ENCODE measurements at places on chromosomes 2 and 18.

- no peak for DNase-seq
Observed at GRCh38 chr2:100765481-100765880, 54.5 kb upstream of the NPAS2 start.

GRCh38 chr2:86617153-86617552 is 6.5 kb downstream of the RNF103 start:
- DNase-seq = no peak

GRCh38 chr2:52311862-52312261 is 1279.9 kb upstream of the NRXN1 start:
- DNase-seq = no peak

- DNase-seq = no peak
Observed at GRCh38 chr2:109000738-109001137, 11.7 kb upstream of the EDAR start.

- DNase-seq = no peak
Observed at GRCh38 chr18:61079714-61080113, 253.5 kb upstream of the CDH20 start.

DNA sequence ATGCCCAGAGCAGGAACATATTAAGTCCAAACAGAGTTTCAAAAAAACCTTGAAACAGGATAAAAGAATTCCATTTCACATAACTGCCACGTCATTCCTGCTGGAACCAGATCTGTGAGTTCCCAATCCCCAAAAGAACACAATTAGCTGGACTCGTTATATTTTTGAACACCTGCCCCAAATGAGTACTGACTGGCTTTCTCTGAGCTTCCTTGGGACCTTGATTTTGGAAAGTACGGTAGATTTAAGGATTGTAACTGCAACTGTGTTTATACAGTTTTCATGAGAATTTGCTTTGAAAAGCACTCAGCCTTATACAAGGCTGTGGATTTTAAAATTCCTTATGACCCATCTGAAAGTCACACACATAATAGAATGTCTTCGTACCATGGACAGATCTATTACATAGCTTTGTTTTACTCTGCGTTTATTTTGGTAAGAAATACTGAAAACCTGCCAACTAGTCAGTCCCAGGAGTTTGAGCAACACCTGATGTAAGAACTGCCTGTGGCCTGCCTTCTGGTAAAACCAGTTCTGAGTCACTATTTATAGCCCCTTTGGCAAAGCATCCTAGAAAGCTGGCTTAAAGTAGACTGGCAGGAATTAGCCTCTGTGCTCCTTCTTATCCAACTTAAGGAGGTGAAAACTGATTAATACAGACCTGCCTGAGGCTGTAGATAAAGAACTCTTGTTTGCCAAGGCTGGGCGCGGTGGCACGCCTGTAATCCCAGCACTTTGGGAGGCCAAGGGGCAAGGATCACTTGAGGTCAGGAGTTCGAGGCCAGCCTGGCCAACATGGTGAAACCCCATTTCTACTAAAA is 48.1 kb downstream of the MERTK start:
- no peak for DNase-seq

DNA sequence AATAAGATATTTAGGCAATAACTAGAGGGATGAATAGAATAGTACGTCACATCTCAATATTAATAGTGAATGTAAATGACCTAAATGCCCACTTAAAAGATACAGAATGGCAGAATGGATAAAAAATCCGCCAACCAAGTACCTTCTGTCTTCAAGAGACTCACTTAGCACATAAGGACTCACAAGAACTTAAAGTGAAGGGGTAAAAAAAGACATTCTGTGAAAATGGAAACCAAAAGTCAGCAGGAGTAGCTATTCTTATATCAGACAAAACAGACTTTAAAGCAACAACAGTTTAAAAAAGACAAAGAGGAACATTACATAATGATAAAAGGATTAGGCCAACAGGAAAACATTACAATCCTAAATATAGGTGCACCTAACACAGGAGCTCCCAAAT is 56.7 kb upstream of the DSC1 start:
- DNase-seq = no peak

DNA sequence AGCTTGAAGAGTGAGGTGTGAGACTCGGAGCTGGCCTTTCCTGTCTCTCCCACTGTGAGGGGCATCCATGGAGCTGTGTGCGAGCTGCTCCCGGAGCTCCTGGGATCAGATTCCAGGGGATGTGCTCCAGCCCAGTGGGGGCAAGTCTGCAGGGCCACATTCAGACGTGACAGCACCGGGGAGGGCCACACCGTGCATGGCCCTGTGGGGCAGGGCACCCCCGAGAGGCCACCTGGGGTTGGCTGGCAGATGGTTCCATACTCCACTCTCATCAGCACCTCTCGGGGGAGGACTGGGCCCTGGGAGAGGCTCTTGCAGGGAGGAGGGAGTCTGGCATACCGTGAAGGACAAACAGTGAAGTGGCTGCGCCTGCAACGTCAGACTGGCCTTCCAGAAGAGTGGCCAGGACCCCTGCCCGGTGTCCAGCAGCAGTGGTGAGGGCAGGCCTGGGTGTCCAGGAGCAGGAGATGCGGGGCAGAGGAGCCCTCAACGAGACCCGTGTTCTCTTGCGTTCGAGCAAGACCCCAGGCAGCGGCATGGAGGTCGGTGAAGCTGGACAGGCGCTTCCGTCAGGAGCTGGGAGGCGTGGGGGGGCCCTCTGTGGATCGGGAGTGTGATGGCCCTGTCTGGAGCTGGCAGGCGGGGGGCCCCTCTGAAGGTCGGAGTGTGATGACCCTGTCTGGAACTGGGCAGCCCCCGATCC is 84.3 kb downstream of the ASB1 start:
- no peak for DNase-seq

GRCh38 chr2:161177969-161178368 is 17.7 kb downstream of the TANK start:
- DNase-seq = no peak

DNA sequence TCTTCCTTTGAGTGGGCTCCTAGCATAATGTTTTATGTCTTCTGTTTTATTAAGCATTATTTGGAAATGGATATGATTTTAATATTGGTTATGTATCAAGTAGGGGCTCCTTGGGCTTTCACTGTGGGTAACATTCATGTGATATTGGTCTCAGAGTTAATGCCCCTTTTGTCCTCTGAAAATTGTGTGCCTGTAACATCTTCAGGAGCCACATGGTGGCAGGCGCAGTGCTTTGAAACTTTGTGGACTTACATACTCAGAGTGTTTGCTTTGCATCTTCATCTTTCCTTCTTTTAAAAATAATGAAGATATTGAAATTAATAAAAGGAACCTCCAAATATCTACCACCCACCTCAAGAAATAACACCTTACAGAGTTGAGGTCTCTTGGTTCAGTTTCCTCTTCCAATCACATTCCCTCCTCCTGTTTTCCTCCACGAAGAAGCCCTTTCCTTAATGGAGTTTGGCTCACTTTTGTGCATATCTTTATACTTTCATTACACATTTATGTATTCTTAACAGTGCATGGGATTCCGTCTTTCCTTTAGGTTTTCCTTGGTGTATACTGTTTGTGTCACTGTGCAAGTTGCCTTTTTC is 73.5 kb downstream of the LIMS1 start:
- DNase-seq = peak; percentile 14

- DNase-seq = no peak
Observed at GRCh38 chr2:158120664-158121641, 19.3 kb downstream of the UPP2 start.

DNA sequence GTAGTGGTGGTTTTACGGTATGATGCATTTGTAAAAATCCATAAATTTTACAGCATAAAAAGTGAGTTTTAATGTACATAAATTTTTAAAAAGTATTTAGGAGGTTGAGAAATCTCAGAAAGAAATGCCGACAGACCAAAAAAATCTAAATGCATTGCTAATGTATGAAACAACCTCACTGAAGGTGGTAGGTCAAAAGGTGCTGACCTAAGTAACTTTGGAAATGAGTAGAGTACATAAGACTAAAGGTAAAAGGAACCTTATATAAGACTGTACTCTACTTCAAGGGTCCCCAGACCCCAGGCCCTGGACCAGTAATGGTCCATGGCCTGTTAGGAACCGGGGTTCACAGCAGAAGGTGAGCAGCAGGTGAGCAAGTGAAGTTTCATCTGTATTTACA is 163.4 kb downstream of the COL6A3 start:
- DNase-seq = no peak

DNA sequence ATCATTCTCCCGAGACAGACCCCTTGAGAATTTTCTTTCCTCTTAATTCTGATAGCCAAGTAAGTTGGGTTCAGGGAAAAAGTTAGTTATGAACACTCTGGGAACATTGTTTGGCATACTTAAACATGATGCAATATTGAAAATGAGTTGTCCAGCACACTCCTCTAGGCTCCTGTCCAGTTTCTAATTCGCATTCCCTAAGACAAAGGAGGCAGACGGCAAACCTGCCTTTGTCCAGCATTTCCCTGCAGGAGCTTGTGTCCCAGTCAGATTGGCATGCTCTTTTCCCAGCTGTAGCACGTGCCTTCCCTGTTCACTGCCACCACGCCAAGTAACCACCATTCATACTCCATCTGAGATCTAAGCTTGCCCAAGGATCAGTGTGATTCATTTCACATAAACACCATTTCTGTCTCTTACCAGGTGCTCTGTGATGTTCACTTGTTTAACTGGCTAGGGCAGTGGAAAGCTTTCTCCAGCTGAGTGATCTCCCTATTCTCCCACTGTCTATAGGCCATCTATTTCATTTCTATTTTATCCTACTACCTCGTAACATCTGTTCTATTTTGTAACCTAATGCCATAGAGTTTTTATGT is 150.0 kb upstream of the EPB41L3 start:
- DNase-seq = no peak

DNA sequence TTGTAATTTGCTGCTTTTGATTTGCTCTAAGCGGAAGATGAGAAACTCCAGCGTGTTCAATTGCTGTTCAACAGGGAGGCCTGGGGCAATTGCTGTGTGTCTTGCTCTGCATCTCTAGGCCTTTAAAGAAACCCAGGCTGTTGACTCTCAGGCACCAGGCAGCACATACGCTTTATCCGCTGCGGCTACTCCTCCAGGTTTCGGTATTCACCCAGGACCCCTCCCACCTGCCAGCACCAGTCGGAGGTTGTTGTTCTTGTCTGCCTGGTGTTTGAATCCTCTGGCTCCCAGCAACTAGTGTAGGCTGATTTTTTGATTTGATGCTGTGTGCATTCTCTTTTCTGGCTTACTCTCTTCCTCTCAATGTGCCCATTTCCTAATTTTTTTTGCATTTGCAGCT is 383.1 kb downstream of the TSN start:
- no peak for DNase-seq

DNA sequence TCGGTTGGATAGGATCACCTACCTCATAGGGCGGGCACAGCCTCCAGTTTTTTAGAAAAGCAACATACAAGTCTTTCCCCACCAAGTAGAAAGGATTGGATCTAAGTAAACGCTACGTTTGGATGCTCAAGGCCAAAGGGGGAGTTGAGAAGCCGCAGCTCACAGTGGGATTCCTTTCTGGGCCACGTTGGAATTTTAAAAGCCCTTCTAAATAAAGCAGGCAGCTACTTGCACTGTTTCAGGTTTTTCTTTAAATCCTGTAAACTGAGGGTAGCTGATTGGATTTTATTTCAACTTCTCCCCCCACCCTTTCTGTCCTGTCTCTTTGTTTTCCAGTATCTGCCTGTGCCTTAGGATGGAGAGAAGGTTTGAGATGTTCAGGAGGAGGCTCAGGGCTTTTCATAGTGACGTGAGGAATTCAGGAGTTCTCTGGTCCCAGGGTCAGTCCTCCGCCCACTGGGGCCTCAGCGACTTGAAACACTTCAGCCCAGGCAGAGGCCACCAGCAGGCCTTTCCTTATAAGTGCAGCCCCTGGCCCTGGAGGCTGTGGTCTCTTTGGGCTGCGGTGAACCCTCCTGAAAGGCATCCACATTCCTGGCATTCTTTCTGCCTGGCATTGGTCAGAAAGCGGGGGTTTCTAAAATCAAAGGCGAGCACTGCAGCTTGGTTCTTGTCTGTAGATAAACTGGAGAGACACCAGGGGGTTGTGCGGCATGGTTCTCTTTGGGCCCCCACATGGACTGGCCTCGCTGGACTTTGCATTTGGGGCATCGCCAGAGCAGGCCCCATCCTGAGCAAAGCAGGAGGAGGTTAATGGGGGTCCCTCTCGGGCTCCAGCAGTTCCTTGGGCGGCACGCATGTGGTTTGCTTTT is 44.5 kb downstream of the SH3BP4 start:
- DNase-seq = no peak

DNA sequence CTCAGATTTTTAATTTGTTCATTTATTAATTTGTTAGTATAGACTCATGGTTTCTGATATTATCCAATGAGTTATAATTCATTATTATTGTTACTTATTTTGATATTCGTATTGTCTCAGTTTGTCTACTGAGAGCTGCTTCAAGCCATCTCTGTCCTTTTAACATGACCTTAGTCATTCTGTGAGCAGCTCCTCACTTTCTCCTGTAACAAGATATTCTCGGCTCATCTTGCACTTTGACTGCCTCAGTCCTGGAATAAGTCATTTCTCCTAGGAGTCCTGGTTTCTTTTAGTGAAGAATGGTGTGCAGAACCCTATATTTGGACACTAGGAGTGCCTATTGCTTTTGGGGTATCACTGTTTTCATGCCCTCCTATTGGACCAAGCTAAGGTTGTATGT is 13.2 kb downstream of the ASB1 start:
- no peak for DNase-seq

GRCh38 chr2:127650041-127650784 is 4.3 kb downstream of the GPR17 start:
- no peak for DNase-seq

- no peak for DNase-seq
Observed at GRCh38 chr18:11518788-11519685, 90.4 kb upstream of the SLC35G4 start.

GRCh38 chr2:231223458-231223976 is 25.1 kb downstream of the ARMC9 start:
- no peak for DNase-seq

GRCh38 chr2:27160191-27160590 is 11.4 kb downstream of the TCF23 start:
- no peak for DNase-seq

GRCh38 chr18:49168281-49168985 is 217.7 kb upstream of the SMAD7 start:
- no peak for DNase-seq

- DNase-seq = no peak
Observed at GRCh38 chr2:9010866-9011265, 7.4 kb upstream of the MBOAT2 start.

DNA sequence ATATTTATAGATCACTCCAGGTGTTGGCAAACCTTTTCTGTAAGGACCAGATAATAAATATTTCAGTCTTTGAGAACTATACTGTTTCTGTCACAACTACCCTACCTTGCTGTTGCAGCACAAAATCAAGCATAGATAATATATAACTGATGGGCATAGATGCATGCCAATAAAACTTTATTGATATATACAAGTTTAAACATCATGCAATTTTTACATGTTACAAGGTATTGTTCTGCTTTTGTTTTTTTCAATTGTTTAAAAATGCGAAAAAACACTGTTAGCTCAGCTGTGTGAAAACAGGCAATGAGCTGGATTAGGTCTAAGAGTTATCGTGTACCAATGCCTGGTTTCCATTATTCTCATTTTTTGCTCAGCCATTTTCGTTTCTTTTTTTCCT is 47.6 kb upstream of the FN1 start:
- no peak for DNase-seq

GRCh38 chr2:40752796-40753195 is 300.9 kb upstream of the SLC8A1 start:
- DNase-seq = no peak

- no peak for DNase-seq
Observed at GRCh38 chr2:179898873-179899272, 37.5 kb upstream of the ZNF385B start.

- no peak for DNase-seq
Observed at GRCh38 chr2:767440-767839, 90.2 kb upstream of the TMEM18 start.

All from stimulated activated naive CD4-positive, alpha-beta T cell (primary cell).